ENCODE measurements at places on chromosomes 5 and 9.
A peak's percentile ranks its signal among the peaks of the same experiment; 100 is the strongest.

DNA sequence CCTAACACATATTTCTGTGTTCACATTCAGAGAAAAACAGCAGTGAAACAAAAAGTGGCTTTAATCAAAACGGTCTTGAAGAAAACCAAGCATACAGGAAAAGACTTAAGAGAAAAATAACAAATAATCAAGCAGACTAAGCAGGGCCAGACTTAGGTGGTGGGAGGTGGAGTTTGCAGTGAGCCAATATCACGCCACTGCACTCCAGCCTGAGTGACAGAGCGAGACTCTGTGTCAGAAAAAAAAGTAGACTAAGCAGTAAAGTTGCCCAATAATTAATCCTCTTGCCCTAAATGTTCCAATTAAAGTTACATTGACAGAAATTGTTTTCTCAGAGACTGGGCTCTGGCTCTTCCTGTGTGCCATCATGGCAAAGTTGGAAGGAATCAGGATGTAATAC is 26.6 kb upstream of the GLDC start:
- no peak for DNase-seq

DNA sequence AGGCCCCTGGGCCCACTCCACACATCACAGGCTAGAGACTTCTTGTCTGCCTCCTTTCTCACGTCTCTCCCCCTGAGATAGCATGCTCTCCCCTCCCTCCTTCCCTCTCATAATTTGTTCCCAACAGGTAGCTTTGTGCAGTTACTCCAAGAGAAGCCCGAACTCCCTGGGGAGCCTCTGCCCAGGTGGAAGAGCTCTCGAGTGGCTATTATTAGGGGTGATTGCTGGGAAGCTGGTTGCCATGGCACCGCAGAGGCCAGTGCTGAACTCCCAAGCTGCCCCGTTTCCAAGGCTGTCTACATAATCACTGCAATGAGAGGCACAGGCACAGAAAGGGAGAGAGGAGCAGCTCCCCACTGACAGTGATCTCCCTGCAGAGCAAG is 104.7 kb upstream of the GPR151 start:
- no peak for DNase-seq

- no peak for DNase-seq
Observed at GRCh38 chr5:88895681-88896501, 12.9 kb upstream of the MEF2C start.

GRCh38 chr9:77965445-77966123 is 66.0 kb downstream of the GNAQ start:
- DNase-seq, result no peak

- peak; percentile 55 for DNase-seq
Observed at GRCh38 chr5:154465169-154465568, 12.9 kb downstream of the HAND1 start.

DNA sequence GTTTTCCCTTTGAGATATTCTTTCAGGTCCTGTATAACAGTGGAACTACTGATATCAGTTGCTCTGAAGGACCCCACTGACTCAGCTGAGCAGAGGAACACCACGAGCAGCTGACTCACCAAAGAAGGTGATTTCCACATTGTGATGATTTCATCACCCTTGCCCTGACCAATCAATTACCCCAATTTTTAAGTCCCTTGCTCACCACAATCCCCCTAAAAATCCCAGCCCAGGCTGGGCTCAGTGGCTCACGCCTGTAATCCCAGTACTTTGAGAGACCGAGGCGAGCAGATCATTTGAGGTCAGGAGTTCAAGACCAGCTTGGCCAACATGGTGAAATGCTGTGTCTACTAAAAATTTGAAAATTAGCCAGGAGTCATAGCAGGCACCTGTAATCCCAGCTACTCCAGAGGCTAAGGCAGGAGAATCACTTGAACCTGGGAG is 125.3 kb upstream of the ABCA1 start:
- peak; percentile 90 for DNase-seq

DNA sequence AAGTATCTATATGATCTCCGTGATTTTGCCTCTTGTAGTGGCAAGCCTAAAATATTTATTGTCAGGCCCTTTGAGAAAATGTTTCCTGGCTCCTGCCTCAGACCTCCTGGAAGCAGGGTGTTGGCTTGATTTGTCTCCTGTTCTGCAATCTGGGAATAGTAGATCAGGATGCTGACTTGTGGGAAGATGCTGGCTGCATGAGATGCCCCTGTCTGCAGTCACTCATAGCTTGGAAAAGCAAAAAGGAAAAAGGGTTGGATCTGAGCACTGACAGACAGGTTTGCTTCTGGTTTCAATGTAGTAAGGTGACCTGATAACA is 16.7 kb downstream of the TJP2 start:
- DNase-seq, result peak; percentile 54

GRCh38 chr9:87069690-87070089 is 122.4 kb upstream of the GAS1 start:
- peak; percentile 39 for DNase-seq

DNA sequence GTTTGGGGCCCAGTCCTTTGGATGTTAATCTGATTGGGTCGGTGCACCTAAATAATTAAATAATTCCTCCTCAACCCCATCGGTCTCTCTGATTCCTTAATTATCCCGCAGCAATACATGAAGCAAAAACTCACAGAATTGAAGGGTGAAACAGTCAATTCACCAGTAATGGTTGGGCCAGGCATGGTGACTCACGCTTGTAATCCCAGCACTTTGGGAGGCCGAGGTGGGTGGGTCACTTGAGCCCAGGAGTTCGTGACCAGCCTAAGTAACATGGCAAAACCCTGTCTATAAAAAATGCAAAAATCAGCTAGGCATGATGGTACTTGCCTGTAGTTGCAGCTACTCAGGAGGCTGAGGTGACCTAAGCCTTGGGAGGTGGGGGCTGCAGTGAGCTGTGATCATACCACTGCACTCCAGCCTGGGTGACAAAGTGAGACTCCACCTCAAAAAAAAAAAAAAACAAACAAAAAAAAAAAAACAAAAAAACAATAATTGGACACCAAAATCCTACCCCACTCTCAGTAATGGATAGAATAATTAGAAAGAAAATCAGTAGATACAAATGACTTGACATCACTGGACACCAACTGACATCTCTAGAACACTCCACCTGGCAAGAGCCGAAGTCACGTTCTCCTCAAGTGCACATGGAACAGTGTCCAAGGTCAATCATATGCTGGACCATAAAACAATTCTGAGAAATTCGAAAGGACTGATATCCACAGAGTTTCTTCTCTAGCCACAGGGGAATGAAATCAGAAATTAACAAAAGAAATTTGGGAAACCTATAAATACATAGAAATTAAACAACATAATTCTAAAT is 5.3 kb downstream of the ABO start:
- DNase-seq, result no peak

GRCh38 chr9:76921165-76921564 is 15.3 kb upstream of the PRUNE2 start:
- DNase-seq, result no peak

DNA sequence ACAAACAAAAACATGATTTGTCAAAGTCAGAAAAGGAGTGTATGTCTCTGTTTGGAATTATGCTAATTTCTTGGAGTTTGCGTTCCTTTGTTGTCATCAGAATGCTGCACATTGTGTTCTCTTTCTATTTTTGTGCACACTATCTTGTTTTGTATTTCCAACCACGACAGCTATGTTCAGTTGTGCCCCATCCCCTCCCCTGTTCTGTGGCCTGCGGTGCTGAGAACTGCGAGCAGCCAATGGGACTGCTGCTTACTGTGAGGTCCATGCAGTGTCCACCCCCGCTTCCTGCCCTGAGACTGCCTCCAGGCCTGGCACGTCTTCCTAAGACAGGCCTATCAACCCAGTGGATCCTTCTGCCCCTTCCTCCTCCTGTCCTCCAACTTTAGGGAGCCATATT is 76.8 kb downstream of the PALM2AKAP2 start:
- no peak for DNase-seq

DNA sequence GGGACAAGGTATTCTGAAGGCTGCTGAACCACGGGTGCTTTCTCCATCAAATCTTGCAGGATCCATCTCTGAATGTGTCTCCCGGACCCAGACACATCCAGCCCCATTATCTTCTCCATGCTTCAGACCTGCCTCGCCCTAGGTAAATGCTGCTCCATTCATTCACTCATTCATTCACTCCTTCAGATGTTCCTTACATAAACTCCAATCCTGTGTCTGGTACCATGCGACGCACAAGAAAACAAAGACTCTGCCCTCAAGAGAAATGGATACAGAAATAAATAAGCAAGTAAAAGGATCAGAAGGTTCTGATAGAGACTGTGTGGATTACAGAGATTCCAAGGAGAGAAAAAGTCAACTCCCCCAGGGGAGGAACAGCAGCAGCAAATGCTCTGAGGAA is 7.9 kb upstream of the PSMB7 start:
- no peak for DNase-seq

GRCh38 chr5:156836846-156837245 is 13.2 kb upstream of the PPP1R2B start:
- no peak for DNase-seq
